Stimulated activated CD8-positive, alpha-beta memory T cell treated with anti-CD3 and anti-CD28 coated beads, Interleukin-15, amount 100 ng/mL, for 4 hours (primary cell): ENCODE measurements at places on chromosomes 5 and 9.

DNA sequence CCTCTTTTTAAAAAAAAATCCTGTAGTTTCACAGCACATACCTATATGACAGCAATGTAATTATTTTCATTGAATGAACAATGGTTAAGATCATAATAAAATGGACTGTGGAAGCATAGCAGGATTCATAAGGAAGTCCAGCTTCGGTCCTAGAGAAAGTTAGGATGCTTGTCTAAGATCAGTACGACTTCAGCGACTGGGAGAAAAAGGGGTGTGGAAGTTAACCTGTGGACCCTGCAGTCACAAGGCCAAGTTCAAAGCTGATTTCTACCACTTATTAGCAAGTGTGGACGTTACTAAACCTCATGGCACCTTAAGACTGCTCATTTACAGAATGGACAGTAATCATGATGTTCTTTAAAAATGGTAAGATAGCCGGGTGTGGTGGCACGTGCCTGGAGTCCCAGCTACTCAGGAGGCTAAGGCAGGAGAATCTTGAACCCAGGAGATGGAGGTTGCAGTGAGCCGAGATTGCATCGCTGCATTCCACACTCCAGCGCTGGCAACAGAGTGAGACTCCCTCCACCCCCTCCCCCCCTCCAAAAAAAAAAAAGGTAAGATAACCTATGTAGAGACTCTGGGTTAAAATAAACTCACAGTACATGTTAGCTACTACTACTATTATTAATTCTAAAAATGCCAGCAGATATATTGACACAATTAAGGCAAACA, 71.6 kb upstream of the PCA3 start:
- DNase-seq: no peak

GRCh38 chr5:25107853-25108252, 463.1 kb upstream of the CDH10 start:
- DNase-seq: no peak

GRCh38 chr5:157944077-157944633, 85.2 kb upstream of the CLINT1 start:
- no peak for DNase-seq

GRCh38 chr9:32965566-32965965, 35.9 kb downstream of the APTX start:
- DNase-seq: no peak

- DNase-seq: no peak
These were observed 246.9 kb upstream of the GAS1 start for GRCh38 chr9:87193925-87194868.

DNA sequence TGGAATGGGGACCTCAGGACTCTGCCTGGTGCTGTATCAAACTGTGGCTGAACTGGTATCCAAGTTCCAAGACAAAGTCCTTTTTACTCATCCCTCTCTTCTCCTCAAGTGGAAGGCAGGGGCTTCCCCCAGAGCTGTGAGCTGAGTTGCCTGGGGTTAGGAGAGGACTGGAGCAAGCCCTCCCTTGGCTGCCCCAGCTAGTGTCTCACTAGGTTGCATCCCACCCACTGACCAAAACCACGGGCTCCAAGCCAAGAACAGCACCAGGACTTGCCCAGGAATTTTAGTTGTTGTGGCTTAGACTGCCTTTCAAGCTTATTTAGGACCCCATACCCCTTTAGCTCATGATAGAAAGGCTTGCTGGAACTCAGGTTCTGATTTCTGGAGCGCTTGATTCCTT, 158.7 kb upstream of the TNC start:
- DNase-seq: no peak

DNA sequence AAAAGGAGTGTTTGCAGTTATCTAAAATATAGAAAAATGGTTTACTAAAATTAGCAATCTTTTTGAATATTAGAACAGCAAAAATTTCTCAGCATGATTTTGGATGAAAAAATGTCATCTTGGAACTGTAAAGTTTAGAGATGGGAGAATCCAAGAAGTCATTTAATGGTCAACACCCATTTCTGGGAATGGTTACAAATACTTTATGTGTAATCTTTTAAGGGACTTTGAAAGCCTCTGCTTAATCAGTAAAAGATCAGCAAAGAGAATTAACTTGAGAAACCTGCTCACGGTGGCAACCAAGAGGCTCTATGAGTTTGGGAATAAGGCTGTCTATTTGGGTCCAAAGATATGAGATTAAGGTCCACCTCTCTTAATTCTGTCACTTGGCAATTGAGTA, 13.0 kb downstream of the C1QTNF3 start:
- no peak for DNase-seq
